ENCODE measurements at places on chromosomes 16 and 17.
A peak's percentile ranks its signal among the peaks of the same experiment; 100 is the strongest.

DNA sequence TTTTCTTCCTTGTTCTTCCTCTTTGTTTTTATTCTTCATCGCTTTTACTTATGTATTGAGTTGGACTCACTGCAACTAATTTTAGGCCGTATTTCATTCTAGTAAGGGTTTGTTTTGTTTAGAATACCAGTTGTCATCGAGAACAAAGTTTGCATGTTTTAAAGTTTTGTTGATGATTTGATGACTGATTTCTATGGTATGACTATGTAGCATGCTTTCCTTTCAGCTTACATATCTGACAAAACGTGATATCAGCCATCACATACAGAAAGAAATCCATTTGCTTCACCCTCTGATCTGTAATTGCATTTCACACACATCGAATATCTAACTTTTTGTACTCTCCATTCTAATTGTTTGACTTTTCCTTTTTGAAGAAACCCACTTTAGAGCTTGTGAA is 4.0 kb downstream of the PRKCA start:
- peak; percentile 72 for DNase-seq

GRCh38 chr17:78383725-78384471 is 5.4 kb downstream of the PGS1 start:
- peak; percentile 97 for DNase-seq

DNA sequence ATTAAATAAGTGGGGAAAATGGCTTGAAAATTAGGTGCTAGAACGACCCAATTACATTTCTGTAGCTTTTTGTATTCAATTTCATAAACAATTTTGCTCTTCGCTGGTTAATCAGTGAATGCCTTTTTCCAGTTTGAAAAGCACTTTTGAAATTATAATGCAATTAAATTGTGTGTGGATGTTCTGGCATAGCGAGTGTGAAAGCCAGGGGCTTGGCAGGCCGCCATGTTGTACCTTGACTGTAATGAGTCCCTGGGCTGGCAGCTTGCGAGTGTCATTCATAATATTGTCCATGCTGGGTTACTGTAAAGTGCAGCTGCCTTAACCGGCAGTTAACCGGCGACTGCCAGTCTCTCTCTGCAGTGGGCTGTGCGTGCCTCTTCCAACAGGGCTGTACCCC is 177.8 kb downstream of the CCDC182 start:
- DNase-seq: no peak

DNA sequence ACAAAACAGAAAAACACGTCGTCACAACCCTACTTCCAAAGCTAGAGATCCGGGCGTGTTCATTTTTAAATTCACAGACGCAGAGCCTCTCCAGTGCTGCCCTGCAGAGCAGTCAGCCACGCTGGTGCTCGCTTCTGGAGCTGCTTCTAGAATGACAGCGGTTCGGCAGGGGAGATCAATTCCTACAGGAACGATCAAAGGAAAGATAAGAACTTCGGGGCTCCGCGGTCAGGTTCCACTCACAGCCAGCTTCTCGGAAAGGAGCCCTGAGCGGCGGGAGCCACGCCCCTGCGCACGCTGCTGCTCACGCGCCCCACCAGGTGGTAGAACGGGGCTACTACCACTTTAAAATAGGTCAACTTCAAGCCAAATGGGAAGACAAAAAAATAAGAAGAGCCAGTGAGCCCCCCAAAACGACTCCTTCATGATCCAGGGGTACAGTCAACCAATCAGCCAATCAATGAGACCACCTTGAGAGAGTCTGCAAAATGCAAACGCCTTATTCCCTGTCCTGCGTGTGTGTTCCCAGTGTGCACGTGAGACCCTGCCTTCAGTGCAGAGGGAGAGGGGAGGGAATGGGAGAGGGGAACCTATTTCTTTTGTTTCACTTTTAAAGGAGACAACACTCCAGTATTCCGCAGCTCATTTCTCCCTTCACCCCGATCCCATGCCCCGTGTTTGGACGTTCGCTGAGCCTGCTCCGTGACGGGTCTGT is 209.7 kb downstream of the RBFOX3 start:
- peak; percentile 24 for DNase-seq

DNA sequence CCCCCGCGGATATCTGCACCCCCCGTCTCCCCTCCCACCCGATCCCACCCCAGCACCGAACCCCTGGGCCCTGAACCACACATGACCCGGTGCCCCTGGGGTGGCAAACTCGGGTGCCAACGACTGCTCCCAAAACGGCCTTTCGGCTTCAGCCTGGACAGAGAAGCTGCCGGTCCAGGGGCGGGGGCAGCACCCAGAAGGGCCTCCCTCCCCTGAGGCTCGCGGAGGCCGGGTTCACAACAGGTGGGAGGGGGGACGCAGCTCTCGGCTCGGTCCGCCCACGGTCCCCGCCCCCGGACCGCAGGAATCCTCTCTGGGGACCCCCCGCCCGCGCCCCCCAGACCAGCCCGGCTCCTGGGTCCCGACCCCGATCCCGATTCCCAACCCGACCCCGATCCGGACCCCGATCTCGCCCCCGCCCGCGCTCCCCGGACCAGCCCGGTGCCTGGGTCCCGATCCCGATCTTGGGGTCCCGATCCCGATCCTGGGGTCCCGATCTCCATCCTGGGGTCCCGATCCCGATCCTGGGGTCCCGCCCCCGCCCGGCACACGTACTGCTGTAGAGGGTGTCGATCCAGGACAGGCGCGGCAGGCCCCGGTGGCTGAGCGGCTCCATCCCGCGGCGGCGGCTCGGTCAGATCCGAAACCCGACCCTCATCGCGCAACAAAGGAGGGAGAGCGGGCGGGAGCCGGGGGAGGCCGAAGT is 516 bp downstream of the ABR start:
- DNase-seq: peak; percentile 29

DNA sequence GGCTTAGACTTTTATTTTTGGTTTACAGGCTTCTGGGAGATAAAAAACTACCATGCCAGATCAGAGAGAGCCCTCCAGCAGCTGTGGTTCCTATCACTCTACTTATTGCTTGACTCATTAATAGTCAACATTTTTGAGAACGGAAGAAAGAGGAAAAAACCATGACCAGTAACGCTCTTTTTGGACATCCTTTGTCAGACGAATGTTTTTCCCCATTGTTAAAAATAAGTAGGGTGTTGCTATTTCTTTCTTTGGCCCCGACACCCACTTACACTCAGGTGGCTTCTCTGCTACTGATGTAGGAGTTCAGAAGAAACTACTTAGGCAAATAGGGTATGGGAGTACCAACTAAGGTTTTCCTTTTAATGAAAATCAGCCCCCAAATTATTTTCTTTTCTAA is 27.5 kb downstream of the TVP23A start:
- DNase-seq: no peak

DNA sequence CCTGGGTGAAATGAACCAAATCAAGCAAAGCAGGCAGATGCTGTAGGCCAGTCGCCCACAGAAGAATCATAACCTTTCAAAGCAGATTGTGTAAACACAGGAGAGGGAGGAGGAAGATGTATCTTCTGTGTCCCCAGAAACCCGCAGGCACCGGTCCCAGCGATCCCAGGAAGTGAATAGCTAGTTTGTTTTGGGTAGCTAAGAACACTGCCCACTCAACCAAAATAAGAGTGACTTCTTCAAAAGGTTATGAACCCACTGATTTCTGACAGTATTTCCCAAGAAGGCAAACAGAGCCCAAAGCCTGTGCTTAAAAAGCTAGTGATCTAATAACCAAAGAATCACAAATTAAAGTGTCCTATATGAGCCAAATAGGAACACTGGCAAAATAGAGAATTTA is 67.8 kb downstream of the GRIN2A start:
- DNase-seq: peak; percentile 63

DNA sequence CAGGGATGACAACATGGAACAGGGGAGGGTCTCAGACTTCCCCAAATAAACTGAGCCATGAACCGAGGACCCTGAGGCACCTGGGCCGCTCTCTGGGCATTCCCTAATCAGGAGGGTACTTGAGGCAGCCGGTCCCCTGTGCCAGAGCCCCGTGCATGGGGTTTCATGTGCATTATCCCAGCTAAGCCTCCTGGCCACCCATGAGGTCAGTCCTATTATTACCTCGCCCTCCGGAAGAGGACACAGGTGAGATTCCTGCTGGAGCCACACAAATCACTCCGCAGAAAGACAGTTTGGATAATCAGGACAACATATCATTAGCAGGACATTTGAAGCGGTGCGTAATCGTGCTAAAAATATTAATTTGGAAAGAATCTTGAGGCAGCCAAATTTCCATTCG is 274.0 kb downstream of the PARN start:
- no peak for DNase-seq

GRCh38 chr16:55655897-55656681 is at the start of gene SLC6A2:
Gene SLC6A2 (plus strand): TSS chr16:55655988. CDS start chr16:55656695, 707 bp downstream.
- no peak for DNase-seq

DNA sequence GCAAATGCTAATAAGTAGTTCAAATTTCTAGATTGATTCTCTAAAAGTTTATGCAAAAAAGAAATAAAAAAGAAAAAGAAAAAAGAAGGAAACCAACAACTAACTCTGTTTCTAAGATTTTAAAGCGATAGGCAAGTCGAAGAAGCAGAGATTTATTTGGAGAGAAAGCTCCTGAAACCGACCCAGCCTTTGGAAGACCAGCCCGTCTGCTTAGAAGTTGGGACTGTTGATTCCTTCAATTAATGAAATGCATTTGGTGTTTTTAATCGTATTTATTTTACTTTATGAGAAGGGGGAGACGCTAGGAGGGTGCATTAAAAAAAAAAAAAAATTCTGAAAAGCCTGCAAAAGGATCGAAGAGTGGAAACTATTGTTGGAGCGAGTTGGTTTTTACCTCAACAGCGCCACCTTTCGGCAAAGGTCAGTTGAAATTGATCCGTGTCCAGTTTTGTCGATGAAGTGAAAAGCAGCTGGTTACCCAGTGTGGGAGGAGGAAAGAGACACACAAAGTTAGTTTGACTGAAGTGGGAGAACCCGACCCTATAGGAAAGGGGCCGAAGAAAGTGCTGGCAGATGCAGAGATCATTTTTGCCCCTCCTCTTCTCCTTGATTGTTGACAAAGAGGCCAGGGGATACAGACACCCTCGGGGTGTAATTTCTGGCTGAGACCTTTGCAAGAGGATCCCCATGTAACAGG is 1.5 kb upstream of the MAF start:
- DNase-seq: peak; percentile 60

GRCh38 chr17:68349157-68349556 is 57.9 kb downstream of the ARSG start:
- no peak for DNase-seq

DNA sequence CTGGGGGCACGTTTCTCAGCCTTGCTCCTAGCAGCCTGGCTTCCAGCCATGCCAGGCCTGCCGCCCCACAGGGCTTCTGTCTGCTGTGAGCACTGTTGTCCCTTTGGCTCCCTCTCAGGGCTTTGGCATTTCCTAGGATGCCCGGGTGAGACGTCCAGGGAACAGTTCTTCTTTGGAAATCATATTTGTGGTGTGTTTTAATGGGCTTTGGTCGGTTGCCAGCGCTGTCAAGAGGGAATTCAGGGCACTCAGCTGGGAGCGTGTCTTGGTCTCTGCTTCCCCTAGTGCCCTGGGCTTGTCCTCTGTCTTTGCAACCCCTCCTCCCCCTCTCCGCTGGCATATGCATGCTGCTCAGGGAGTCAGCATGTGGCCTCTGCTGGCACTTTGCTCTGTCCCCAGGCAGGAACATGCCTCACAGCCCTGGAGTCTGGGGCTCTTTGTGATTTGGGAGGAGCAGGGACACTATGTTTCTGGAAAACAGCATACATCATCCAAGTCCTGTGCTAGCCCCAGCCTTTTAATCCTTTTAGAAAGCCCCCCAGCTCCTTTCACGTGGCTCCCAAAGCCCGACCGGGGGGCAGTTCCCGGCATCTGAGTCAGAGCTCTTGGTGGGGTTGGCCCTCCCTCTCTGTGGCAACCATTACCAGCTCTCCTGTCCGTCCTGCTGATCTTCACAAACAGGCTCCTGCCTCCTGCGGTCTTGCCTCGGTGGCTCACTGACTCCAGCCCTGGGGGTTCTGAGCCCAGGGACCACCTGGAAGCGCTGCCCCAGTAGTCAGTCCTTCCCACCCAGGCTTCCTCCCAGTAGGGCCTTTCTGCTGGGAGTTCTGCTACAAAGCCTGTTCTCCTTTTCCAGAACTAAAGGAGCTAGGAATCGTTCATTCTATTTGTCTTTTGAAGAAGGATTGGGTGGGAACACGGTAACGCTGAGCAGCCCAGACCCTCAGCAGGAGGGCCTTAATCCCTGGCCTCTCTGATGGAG is 26.7 kb downstream of the SAP30BP start:
- DNase-seq: peak; percentile 99

- DNase-seq: no peak
Measured at GRCh38 chr17:70857351-70857750, 688.0 kb downstream of the KCNJ2 start.

DNA sequence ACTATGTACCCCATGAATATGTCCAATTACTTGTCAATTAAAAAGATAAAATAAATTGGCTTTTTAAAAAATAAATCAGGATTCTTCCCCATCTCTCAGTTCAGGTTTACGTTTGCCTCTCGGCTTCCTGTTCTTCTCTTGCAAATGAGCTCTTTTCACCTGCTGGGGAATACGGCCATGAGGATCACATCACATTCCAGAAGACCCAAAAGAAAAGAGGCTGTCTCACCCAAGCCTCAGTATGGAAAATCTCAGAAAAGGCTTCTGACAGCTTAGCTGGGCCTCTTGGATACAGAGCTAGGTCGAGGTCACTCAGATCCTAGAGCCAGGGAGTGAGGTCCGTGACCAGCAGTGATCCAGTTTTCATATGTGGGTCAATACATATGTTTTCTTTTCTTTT is 171.2 kb upstream of the SDK2 start:
- DNase-seq: no peak
